ENCODE measurements at places on chromosomes 12 and 14. TPM values are rescaled to one million over a fixed set of nuclear protein-coding genes. Genes with fewer than 3 reads are reported as not detected.

The CLMN gene
- 7.5 TPM for total RNA-seq

DNA sequence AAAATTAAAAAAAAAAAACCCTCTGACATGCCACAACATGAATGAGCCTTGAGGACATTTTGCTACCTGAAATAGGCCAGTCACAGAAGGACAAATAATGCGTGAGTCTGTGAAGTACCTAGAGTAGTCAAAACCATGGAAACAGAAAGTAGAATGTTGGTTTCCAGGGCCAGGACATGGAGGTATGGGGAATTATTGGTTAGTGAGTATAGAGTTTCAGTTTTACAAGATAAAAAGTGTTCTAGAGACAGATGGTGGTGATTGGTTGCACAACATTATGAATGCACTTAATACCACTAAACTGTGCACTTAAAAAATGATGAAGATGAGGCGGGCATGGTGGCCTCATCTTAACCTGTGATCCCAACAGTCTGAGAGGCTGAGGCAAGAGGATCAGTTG is 47.6 kb upstream of the ZFP36L1 start:
- DNase-seq, result no peak

DNA sequence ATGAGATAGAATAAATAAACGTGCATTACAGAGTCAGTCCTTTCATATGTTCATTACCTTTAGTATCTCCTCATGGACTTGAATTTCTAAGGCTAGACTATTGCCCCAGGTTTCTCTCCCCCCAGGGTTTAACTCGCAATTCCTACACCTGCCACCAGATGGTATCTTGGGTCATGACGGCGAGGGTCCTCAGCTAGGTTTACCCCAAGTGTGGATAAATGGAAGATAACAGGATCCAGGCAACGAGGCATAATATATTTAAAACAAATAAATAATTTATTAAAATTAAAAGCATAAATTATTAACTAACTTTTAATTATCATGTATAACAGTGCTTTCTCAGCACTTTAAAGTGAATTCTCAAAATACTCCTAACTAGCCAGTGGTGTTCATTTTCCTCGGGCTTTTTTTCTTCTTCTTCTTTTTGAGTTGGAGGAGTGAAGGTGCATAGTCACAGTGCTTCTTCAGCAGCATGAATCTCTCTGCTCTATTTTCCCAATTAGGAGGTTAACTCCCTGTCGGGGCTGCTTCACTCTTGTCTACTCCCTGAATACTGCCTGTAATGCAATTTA is 243.5 kb upstream of the CAND1 start:
- DNase-seq, result no peak

The ACOT6 gene
- 0.45 TPM for total RNA-seq

Measured in lower leg skin (tissue), 4 donors.